ENCODE measurements at places on chromosomes 12 and 14.

DNA sequence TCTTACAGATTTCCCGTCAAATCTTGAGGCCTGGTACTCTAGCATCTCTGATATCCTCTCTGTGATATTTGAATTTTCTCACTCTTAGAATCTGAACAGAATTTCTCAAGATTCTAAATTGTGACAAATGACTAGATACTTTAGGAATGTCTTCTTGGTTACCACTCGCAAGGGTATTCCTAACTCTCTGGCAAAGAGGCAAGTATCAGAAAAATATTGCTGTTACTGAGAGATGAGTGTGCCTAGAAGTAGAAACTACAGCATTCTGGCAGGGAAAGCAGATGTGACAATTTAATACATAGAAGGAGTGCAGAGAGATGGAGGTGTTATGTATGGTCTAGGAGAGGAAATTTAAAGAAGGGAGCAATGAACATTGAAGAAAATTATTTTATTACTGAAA lies 467.8 kb downstream of the LRIG3 start:
- no peak for DNase-seq

- no peak for DNase-seq
Measured at GRCh38 chr12:64660237-64661018, 50.1 kb downstream of the RASSF3 start.

DNA sequence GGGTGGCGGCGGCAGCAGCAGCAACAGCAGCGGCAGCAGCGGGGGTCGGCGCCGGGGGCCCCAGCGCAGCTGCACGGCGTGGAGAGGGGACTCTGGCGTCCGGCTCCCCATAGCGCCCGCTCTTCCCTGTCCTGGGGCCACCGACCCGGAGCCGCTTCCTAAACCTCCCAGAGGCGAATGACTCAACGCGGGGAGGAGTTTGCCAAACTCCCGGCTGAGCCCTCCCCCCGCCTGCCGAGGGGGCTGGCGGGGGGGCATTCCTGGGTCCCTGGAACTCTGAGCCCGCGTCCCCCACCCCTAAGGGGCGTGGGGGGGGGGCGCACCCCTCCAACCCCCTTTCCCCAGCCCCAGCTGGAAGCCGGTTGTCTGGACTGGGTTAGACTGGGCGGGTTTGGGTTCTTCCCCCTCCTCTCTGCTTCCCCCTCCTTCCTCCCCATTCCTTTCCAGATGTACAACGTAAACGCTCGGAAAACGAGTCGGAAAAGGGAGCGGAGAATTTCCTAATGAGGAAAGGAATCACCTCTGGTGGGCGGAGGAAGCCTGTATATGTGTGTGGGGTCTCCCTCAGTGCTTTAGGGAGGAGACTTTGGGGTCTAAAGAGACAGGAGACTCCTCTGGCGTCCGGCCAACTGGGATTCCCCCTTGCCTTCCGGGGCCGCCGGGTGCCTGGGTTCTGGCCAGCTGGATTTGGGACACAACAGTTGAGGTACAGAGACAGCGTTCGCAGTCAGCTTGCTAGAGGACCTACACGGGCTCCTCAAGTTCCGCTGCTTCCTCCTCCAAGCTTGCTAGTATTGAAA lies at the start of gene ITGA5:
ITGA5 (minus strand) TSS at position 179 of the 800 bp plus-strand sequence; CDS start at position 111, 68 bp downstream.
- DNase-seq, result peak; percentile 58

- DNase-seq, result no peak
Measured at GRCh38 chr14:33978892-33979612, 28.2 kb upstream of the EGLN3 start.

DNA sequence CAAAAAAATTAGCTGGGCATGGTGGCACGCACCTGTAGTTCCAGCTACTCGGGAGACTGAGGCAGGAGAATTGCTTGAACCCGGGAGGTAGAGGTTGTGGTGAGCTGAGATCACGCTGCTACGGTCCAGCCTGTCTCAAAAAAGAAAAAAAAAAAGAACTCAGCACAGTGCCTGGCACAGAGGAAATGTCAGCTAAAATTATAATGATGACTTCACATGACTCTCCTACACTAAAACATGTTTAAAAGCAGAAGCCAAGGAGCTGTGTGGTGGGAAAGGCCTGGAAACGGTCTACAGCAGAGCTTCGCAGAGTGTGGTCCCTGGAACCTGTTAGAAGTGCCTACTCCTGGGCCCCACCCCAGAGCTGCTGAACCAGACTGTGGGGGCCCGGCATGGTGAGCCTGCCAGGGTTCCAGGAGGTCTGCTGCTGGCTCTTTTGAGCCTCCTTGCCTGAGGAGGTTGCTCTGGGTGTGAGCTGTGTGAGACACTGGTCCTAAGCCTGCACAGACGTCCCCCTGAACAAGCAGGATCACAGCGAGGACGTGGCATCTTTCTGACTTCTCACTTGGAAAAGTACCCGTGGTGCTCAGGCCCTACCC lies 28.1 kb downstream of the TCHP start:
- DNase-seq, result no peak

DNA sequence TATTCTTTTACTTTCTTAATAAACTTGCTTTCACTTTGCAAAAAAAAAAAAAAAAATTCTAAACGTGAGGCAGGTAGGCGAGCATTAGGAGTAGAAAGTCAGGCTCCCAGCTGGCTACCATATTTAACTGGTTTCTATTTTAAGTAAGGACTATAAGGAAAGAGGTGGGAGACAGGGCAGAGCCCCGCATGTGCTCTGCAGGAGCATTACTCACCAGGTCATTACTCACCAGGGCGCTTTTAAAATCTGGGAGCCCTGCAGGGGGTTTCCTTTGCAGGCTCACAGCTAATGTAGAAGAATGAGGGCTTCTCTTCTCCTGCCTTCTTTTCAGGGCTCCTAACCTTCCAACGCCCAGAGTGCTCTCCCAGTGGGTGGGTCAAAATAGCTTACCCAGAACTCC lies 14.0 kb upstream of the DPF3 start:
- no peak for DNase-seq

GRCh38 chr12:131063413-131063812 lies 109.7 kb downstream of the ADGRD1 start:
- DNase-seq, result no peak

DNA sequence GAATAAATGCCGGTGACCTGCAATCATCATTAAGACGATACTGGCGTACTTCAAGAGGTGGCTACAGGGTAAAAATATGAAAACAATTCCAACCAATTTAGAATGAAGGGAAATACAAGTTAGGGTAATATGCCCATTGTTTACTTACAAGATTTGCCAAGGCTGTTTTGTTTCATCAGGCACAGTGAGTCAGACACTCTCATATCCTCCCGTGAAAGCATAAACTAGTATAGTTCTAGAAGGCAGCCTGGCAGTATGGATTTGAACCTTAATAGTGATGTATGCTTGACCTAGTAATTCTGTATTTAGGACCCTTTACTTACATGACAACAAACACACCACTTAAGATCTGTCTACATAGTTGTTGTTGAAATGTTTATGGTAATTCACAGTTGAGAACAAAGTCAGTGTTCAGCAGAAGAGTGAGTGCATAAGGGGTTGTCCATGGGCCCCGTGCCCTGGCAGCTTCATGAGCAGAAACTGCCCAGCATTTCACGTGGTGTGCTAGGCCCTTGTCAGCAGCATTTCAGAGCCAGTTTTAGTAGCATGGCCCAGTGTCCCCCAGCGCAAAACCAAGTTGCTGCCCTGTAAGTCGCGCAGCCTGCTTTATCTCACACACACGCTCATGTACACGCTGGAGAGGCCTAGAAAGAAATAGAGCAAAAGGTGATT lies 80.8 kb downstream of the EP400 start:
- DNase-seq, result no peak

- peak; percentile 53 for DNase-seq
Measured at GRCh38 chr14:64762044-64763034, 58.1 kb downstream of the PLEKHG3 start.

- DNase-seq, result no peak
Measured at GRCh38 chr14:33348510-33348909, 409.8 kb downstream of the NPAS3 start.

DNA sequence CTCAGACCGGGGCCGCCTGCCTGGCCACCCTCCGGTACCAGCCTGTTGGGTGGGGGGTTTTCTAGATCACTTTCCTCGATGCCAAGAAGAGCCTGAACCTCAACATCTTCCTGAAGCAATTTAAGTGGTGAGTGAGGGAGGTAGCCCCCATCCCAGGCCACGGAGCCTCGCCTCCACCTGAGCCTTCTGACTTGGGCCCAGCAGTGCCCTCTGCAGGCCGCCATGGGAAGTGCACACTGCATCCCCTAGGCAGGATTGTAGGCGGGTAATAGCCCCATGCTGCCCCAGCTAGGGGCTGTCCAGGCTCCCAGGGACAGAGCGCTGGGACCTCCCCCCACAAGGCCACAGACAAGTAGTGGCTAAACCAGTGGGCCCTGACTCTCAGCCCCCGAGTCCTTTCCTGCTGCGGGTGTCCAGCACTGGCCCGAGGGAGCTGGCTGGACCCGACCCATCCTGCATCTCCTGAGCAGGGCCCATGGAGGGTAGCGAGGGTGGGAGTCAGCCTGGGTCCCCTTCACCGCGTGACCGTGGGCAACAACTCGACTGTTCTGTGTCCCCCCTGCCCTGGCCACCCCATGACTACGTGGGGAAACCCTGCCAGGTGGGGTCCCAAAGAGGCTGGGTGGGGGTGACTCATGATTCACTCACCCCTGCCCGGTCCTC lies 15.3 kb upstream of the ADSS1 start:
- peak; percentile 75 for DNase-seq

DNA sequence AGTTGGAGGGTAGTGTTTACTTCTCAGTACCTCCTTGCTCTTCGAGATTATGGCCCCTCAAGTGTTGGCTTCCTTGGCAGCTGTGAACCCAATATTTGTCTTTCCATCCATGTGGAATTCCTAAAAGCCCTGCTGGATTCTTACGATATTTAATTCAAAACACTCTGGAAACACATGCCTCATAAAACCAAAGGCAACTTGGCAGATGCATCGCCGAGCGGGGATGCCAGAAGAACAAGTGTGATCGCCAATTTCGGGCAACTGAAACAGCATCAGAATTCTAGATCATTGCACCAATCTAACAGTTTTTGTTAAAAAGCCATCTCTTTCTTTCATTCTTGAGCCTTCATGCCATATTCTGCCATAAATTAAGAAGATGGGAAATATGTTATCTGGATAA lies 934.4 kb downstream of the AACS start:
- DNase-seq, result no peak

GRCh38 chr14:23434488-23435222 lies 805 bp downstream of the MYH7 start:
- no peak for DNase-seq

DNA sequence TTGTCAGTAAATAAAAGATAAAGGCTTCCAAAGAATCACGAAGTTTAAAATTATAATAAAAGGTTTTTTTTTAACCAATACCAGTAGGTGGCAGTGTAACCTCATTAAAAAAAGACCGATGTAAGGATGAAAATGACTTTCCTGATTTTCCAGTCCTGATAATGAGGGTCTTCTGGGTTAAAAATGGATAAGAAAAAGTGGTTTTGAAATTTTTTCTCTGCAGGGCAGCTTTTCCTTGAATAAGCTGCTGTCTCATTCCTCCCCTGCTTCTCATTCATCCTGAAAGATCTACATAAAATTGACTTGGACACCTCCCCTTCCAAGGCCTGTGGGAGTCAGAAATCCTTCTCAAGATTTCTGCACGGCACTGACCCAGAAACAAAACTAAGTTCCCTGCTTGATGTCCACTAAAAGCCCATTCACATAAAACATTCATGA lies 58.9 kb upstream of the FBXO33 start:
- no peak for DNase-seq

DNA sequence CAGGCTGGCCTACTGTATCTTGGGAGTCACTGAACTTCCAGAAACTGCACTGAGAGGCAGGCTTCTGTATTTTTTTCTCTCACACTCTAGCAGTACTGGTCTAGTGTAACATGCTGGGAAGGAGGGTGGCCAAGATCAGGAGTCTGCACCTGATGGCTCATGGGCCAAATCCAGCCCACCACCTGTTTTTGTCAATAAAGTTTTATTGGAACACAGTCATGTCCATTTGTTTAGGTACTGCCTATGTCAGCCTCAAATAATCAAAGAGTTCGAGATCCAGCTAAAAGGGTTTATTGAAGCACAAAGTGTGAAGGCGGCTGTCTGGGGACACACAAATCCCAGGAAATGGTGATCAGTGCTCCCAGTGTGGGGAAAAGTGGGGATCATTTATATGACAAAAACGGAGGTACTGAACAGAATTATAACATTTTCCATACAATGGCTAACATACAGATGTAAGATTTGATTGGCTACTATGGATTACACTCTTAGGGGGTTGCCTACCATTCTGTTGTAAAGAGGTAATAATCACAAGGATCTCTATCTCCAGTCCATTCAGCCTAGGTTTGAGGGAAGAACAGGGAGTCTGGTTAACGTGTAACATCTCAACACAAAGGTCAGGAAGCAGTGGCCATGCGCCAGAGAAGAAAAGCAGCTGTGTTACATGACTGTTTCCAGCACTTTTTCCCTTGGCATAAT lies 12.9 kb downstream of the USP30 start:
- no peak for DNase-seq

GRCh38 chr14:65277027-65277426 lies 135.5 kb upstream of the FUT8 start:
- DNase-seq, result no peak

- DNase-seq, result no peak
Measured at GRCh38 chr14:94998685-94999084, 158.6 kb downstream of the DICER1 start.

DNA sequence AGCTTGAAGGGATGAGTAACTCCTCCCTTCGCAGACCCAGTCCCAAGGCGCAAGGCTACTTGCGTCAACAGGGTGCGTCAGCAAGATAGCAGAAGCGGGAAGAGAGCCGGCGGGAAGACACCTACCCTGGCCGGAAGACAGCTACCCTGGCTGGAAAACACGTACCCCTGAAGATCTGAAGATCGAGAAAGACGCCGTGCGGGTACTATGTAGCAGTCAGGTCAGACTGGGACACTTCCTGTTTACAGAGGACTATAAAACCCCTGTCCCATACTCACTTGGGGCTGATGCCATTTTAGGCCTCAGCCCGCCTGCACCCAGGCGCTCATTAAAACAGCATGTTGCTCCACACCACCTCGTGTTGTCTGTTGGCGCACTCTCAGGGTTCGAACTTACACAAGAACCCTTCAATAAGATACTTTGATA lies 80.9 kb downstream of the ABCD2 start:
- no peak for DNase-seq

DNA sequence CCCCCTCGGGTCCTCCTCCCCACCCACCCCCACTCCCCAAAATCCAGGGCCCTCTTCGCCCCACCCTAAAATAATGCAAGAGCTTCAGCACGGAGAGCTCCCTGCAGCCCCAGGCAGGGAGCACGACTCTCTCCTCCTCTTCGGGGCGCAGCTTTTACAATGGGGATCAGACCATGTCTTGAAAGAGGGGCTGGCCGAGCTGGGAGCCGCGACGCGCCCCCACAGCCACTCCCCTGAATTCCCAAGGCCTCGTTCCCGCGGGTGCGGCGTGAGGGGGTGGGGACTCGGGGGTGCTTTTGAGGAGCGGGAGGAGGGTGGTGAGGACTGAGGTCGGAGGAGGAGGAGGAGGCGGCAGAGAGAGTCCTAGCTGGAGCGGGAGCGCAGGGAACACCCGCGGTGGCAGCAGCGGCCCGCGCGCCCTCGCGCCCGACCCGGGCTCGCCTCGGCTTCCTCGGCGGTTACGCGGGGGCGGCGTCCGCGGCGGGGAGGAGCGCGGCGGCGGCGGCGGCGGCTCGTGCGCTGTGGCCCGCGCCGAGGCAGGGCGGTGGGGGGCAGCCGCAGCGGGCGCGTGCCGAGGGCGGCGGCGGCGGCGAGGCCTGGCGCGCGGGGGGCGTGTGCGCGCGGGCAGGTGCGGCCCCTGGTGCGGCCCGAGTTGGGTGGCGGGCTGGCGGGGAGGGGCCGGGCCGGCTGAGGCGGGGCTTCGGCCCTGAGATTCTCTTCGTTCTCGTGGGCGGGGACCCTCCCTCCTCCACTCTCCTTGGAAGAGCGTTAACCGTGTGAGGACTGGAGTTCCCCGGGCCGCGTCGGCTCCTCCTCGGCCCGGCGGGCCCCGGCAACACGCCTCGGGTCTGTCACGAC lies at the start of gene ANKS1B:
ANKS1B (minus strand) TSS at position 666 of the 858 bp plus-strand sequence. CDS start 699 bp downstream, outside the sequence.
- DNase-seq, result no peak

- no peak for DNase-seq
Measured at GRCh38 chr14:53855127-53855526, 101.5 kb downstream of the BMP4 start.

Data from activated CD4-positive, alpha-beta T cell treated with anti-CD3 and anti-CD28 coated beads for 4 hours (primary cell).